ENCODE measurements at places on chromosomes 4 and X.

DNA sequence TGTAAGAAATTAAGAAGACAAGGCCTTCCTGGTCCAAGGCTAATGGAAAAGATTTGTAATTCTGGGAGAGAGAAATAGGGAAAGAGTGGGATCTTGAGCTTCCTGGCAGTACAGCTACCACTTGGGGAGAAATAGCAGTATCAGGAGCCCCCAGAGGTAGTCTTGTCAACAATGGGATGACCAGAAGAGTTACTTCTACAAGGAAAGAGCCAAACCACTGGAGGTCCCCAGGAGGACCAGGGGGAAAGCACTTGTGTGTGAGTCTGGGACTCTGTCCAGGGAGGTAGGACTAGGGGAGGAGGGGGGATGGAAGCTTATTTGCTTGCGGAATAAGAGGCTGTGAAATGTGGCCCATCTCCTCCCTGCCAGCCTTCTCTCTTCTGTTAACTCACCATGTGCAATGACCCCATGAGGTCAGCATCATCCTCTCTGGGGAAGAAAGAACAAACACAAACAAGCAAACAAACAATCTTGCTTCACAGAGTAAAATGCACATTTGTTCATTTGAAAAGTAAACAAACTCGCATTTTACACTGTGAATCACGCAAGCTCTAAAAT is 160.1 kb downstream of the STK32B start:
- DNase-seq: no peak

- DNase-seq: no peak
Measured at GRCh38 chrX:49312176-49312575, 8.7 kb downstream of the GAGE10 start.

DNA sequence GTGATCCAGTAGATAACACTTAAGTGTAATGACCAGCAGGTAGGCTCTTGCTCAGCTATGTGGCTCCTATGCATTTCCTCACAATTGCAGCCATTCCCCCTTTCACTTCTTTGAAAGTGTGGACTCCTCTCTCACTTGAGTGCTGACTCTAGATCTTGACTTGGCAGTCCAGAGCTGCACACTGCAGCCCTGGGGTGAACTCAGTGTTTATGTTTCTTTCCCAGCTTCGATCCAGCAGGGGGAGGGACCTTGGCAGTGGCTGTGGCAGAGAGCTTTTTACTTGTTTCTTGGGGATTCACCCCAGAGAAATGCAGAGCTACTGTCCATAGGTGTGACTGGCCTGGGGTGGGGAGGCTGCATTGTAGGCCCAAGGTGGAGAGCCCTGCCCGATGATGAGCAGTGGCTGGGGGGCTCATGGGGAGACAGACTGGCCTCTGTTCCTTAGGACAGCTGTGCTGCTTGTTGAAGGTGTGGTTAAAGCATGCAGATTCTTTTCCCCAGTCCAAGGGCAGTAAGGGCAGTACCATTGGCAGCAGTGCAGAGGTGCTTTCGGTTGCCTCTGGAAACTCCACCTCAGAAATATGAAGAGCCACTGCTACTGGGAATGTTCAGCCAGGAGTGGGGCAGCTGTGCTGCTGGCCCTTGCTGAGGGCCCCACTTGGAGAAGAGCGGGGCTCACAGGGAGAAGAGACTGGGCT is 134.7 kb downstream of the SH3BGRL start:
- DNase-seq: no peak

GRCh38 chr4:77021614-77022089 is 54.1 kb downstream of the CCNI start:
- no peak for DNase-seq

DNA sequence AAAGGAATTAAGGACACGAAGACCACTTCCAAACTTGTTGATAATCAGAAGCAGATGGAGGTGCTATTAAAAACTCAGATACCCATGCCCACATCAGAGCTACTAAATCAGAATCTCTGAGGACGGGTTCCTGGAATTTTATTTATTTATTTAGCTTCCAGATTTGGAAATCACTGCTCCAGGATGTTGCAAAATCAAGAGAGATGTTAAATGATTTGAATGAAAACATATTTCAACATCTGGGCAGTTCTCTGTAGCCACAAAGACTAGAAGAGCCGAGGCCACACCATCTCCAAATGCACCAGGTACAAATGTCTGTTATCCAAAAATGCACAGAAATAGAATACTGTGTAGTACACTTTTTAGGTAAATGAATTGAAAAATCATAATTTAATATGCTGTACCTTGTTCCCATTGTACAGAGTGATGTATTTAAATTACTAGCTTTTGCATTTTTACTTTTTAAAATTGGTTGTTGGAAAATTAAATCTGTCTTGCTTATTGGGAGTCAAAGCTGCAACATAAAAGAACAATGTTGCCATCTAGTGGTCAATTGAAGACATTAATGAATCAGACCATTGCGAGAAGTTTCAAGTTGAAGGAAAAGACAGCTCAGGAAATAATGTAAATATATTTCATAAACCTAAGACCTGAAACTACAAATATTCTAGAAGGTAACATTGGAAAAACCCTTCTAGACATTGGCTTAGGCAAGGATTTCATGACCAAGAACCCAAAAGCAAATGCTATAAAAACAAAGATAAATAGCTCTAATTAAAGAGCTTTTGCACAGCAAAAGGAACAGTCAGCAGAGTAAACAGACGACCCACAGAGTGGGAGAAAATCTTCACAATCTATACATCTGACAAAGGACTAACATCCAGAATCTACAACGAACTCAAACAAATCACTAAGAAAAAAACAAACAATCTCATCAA is 151.3 kb upstream of the TTC29 start:
- no peak for DNase-seq

DNA sequence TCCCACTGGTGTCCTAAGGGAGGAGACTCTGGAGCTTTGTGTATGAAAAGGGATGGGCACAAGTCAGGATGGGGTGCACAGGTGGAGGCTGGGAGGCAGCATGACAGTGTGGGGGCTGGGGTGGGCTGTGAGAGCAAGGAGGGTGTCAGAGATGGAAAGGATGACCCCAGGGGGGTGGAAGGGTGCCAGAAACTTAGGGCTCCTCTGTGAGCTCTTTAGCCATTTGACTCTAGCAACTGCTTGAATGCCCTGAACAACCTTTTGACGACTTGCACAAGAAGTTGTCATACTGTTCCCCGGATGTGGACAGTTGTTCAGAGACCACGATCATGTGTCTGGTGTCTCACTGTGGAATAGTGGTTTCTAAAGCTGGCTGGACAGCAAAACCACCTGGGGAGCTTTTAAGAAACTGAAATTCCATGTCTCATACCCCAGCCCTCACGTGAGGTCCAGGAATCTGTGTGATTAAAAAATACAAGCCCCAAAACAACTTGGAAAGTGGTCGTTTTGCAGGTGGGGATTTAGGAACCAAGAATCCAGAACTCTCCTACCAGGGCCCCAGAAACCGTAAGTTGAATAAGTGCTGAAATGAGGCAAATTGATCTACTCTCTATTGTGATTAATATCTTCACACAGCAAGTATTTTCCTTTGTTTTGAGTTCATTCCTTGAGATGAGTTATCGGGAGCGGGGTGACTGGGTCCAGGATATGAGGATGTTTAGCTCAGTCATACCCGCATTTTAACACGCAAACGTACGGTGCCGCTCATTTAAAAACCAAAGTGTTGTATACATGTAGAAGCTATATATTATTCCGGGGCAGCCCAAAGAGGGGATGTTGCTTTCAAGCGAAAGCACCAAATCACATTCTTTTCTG is 3.4 kb downstream of the RHOH start:
- peak; percentile 47 for DNase-seq

DNA sequence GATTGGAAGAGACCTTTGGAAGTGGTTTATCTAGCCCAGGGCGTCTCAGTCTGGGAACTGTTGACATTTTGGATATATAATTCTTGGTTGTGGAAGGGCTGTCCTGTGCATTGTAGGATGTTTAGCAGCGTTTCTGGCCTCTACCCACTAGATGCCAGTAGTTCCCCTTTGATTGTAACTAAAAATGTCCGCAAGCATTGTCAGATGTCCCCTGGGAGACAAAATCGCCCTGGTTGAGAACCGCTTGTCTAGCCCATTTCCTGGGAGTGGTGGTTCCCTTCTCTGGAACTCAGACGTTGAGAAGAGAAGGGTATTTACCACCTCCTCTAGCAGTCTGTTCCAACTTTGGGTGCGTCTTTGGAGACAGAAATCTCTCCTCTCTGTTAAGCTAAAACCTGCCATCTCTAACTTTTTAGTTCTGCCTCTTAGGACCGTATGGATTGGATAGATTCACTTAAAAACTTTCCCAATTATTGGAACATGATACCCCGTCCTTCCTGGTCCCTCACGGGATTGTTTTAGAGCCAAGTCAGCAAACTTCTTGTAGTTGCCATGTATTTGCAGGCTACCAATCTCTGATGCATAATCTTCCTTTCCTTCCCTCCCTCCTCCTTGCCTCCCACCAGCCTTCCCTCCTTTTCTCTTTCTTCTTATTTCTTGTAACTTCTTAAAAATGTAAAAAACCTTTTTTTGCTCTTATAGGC is 13.9 kb downstream of the TMEM165 start:
- DNase-seq: no peak

- DNase-seq: peak; percentile 23
Measured at GRCh38 chrX:45824471-45824870, 623.8 kb upstream of the DIPK2B start.

DNA sequence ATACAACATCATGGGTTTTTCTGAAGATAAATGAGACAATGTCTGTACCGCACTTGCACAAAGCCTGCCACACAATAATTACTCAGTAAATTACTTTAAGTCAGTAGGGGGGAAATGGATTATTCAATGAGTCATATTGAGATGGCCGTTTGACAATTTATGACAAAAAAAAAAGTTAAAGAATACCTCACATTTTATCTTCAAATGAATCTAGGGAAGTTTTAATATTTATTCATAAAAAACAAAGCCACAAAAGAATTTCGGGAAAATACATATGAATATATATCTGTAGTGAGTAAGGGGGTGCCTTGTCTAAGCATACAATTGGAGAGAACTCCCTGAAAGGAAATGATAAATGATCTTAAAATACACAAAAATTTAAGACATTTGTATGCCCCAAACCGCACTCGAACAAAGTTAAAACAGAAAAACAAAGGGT is 197.0 kb upstream of the SLC7A11 start:
- DNase-seq: no peak

GRCh38 chr4:175470131-175470530 is 341.9 kb downstream of the GPM6A start:
- DNase-seq: no peak

DNA sequence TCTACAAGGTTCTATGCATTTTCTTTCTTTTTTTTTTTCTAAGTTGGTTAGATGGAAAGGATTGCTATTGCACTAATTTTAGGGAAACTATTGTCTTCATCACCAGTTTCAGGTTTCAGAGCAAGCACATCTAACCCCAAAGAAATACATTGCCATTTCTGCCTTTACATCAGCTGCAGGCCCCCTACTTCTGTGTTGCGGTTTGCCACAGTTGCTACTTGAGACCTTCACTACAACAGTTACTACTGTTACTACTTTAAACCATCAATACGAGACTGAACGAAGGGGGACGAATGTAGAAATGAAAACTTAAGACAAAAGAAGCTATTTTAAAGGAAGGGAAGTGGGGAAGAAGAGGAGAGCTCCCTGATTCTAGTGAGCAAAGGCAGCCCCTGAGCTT is 256.7 kb upstream of the LCORL start:
- no peak for DNase-seq

DNA sequence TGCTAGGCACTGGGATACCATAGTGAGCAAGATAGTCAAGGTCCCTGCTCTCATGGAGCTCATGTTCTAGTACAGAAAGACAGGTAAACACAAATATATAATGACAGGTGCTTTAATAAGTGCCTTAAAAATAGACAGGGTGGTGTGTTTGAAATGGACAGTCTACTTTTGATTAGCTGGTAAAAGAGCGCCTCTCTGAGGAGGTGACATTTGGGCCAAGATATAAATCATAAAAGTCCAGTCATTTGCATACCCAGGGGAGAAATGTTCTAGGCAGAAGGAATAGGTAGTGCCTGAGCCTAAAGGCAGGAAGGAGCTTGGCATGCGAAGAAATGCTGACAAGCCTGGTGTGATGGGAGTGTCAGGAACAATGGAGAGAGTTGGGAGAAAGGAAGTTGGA is 83.6 kb downstream of the DNAAF6 start:
- no peak for DNase-seq

DNA sequence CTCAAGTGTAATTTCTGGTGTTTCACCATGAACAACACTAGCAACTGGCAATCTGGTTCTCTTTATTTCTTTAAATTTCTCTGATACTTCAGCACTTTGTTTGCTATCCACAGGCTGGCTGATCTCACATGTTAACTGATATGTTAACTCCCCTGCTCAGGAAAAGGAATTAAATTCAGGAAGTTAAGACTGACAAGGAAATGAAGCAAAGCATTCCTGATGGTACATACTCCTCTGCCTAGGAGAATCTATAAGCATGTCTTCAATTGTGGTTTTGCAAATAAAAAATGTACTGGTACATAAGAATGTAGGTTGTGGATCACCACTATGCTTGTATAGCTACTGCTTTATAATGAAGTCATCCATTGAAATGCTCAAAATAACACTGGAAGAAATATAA is 1119.2 kb upstream of the INTU start:
- no peak for DNase-seq

DNA sequence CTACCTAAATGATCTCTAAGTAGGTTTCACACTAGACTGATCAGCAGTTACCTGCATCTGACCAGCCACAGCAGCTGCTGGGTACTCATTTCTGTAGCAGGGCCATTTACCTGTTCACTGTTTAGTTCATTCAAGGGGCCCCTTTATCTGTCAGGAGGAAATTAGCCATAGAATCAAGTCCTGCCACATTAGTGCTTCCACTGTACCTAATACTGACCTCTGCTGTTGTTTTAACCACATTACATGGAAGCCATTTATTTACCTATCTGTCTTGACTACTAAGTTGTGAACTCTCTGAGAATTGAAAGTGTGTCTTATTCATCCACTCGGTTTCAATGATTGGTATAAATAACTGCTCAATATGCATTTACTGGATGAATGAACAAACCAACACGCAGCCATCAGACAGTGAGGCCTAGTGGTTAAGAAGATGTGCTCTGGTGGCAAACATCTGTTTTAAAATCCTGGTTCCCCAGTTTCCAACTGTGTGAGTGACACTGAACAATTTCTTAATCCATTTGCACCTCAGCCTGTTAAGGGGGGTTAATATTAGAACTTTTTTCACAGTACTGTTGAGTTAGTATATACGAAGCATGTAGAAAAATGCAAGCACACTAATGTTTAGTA is 30.0 kb upstream of the ANXA5 start:
- DNase-seq: no peak

DNA sequence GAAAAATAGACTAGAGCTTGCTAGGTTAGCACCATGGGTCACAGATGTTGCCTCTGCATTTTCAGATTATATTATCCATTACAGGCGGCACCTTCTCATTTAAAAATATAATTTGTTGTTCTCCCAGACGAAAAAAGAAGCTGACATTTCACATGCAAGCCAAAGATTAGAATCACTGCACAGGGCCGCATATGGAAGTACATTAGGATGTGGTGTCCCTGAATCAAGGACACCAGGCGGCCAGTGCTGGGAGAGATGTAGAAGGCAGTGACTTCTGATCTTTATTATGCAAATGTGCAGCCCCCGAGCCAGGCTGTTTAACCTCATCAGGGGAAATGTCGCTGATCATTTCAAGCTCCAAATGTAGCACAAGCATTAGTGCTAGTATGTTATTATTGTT is 22.8 kb downstream of the REELD1 start:
- DNase-seq: no peak

All from stimulated activated CD8-positive, alpha-beta memory T cell treated with anti-CD3 and anti-CD28 coated beads, Interleukin-12 subunit alpha, Interleukin-12 subunit beta, amount 100 ng/mL, for 4 hours (primary cell).